ENCODE measurements at places on chromosomes 13 and 19.

DNA sequence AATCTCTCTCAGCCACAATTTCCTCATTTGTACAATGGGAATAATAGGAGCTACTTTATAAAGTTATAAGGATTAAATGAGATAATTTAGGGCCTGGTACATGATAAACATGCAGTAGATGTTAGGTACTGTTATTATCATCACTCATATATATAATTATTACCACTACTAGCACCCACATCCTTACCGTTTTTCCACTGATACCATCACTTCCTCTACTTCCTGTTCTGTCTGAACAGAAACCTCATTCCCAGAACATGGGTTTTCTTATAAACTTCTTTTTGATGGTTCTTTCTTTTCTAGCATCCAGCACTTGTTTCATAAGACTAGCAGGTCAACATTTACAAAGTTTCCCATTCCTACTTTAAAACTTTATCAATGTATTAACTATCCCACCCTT, 6.3 kb downstream of the CDADC1 start:
- DNase-seq: no peak

- peak; percentile 48 for DNase-seq
Observed at GRCh38 chr13:99191900-99192399, 8.7 kb upstream of the UBAC2 start.

- DNase-seq: peak; percentile 85
Observed at GRCh38 chr19:55809381-55810058, 22.3 kb downstream of the NLRP11 start.

- no peak for DNase-seq
Observed at GRCh38 chr19:53958823-53959757, 3.6 kb upstream of the CACNG8 start.

- DNase-seq: no peak
Observed at GRCh38 chr19:48659768-48660167, 13.0 kb downstream of the NTN5 start.

Data from NCI-H2029 (cell line).